H9 (cell line): ENCODE measurements at places on chromosomes 6 and 20. TPM values are rescaled to one million over a fixed set of nuclear protein-coding genes. Genes with fewer than 3 reads are reported as not detected.

DNA sequence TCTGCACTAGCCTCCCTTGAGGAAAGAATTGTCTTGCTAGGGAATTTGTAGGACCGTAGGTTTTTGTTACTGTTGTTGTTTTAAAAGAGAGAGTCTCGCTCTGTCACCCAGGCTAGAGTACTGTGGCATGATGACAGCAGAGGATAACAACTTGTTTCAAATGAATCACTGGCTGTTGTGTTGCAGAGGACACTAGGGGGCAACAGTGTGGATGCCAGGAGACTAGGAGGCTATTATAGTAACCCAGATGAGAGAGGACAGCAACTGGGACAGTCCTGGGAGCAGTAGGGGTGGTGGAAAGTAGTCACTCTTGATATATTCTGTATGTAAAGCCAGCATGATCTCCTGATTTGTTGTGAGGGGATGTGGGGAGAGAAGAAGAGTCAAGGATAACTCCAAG lies 41.8 kb upstream of the LAMA4 start:
- DNase-seq = peak; percentile 68
- no peak overlapping the region for H3K4me3 ChIP-seq
- H3K4me1 ChIP-seq = no peaks in the 10 kb centered on the region

DNA sequence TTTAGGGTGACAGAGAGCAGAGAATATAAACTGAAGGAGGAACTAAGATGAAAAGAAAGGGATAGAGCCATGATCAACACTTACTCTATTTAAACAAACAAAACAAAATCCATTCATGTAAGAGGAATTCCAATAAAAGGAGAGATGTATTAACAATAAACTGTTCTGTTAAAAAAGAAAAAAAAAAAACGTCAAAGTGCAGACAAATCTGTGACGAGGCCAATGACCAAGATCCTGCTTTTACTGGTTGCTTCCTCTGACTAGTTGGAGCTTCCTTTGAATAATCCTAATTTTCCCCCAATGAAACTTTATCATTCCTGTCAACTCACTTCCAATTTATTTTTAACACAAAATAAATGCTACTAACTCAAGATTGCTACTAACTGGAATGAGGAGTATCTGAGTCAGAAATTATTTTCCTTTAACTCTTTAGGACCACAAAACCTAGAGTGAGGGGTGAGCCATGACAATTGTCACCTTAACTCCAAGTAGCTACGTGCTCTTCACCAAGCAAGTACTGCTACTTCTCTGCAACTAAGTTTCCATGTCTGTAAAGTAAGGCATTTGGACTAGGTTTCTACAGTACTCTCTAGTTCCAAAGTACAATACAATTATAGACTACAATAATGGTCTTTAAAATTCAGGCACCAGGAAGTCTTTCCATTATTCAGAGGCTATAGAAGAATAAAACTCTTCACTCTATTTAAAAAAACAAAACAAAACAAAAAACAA lies 152.0 kb downstream of the PTPRK start:
- no peak for DNase-seq
- H3K36me3 ChIP-seq = no peaks in the 10 kb centered on the region
- H3K27me3 ChIP-seq = no peaks in the 10 kb centered on the region
- H3K4me3 ChIP-seq = no peak overlapping the region
- no peak overlapping the region for H3K27ac ChIP-seq

Gene SLC29A1
- 118 and 124 TPM in 2 replicates for total RNA-seq

- H3K27me3 ChIP-seq = no peaks in the 10 kb centered on the region; the same call in 1 of the 2 replicates
- H3K27ac ChIP-seq = no peak overlapping the region
- no peak overlapping the region for H3K4me3 ChIP-seq
- no peaks in the 10 kb centered on the region; the same call in 1 of the 2 replicates for H3K4me1 ChIP-seq
Measured at GRCh38 chr6:119720160-119720559, 370.6 kb upstream of the MAN1A1 start.

GRCh38 chr20:35618263-35619131 lies 2.9 kb downstream of the SPAG4 start:
- H3K4me3 ChIP-seq = peak overlapping the region; percentile 96
- H3K27ac ChIP-seq = no peak overlapping the region
- H3K27me3 ChIP-seq = no peaks in the 10 kb centered on the region; the same call in 1 of the 2 replicates
- H3K4me1 ChIP-seq = no peaks in the 10 kb centered on the region
- H3K36me3 ChIP-seq = no peaks in the 10 kb centered on the region

DNA sequence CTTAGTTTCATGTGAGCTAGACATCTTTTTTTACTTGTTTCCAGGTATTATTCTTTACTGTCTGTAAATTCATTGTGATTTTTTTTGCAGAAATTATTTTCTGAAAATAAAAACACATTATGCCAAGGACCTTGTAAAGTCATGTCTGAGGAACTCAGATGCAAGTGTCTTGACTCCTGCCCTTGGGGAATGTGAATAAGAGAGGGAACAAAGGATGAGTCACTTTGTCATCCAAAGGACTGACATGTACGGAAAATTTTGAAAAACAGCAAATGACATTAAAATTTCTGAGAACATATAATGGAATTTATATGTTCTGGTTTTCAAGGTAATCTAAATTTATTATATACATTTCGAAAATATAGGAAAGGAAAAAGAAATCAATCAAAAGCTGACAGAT lies 660.4 kb downstream of the CD109 start:
- H3K27me3 ChIP-seq = no peaks in the 10 kb centered on the region
- DNase-seq = no peak
- no peak overlapping the region for H3K27ac ChIP-seq
- no peak overlapping the region for H3K4me3 ChIP-seq

DNA sequence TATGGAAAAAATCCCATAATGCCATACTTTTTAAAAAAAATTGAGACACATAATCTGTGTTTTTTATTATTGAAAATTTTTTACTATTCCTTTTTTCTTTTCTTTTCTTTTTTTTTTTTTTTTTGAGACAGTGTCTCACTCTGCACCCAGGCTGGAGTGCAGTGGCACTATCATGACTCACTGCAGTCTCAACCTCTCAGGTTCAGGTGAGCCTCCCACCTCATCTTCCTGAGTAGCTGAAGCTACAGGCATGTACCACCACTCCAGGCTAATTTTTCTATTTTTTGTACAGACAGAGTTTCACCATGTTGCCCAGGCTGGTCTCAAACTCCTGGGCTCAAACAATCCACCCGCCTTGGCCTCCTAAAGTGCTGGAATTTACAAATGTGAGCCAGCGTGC lies 100.4 kb downstream of the AFG1L start:
- H3K36me3 ChIP-seq = no peaks in the 10 kb centered on the region
- no peak overlapping the region for H3K27ac ChIP-seq
- DNase-seq = no peak
- H3K27me3 ChIP-seq = no peaks in the 10 kb centered on the region
- no peak overlapping the region for H3K4me3 ChIP-seq
- H3K4me1 ChIP-seq = no peaks in the 10 kb centered on the region

Gene LRP11
- 14.8 and 15.6 TPM in 2 replicates for total RNA-seq

DNA sequence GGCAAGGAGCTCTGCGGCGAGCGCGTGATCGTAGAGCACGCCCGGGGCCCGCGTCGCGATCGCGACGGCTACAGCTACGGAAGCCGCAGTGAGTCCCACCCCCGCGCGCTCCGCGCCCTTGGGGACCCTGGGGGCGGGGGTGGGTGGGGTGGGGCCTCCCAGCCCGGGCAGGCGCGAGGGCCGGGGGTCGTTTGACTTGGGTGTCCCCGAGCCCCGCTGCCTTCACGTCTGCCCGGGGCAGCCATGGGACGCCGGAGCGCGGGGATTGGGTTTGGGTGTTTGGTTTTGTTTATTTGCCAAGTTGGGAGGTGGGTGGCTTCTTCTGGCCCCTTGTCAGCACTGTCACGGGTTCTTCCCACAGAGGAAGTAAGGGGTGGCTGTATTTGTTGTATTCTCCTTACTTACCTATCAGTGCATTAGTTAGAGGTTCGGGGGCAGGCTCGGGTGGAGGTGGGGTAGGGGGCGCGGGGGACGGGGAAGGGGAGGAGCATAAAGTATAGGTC lies 777 bp downstream of the SRSF6 start:
- 0 out of 2 replicates have a peak, but pooled peaks cover 2% of the 10 kb centered on the region for H3K4me1 ChIP-seq
- peaks cover 53% of the 10 kb centered on the region for H3K36me3 ChIP-seq
- no peak overlapping the region for H3K27ac ChIP-seq
- peak; percentile 51 for DNase-seq
- no peaks in the 10 kb centered on the region for H3K27me3 ChIP-seq

Gene COX7A2
- total RNA-seq = 508 and 516 TPM in 2 replicates
